Temporal lobe (tissue), 4 donors: ENCODE measurements at places on chromosomes 12 and 14. TPM values are rescaled to one million over a fixed set of nuclear protein-coding genes. Genes with fewer than 3 reads are reported as not detected.

The ARF3 gene
- total RNA-seq: 70.3 TPM

The TPH2 gene
- total RNA-seq: not detected

The FGF23 gene
- total RNA-seq: not detected

The SLC39A2 gene
- not detected for total RNA-seq

The COPZ1 gene
- total RNA-seq: 52.6 TPM

The LGR5 gene
- total RNA-seq: under 0.01 TPM

The OR6C68 gene
- total RNA-seq: not detected

The ITGA7 gene
- total RNA-seq: 9.1 TPM

The KRT86 gene
- under 0.01 TPM for total RNA-seq

The CLEC1A gene
- 0.98 TPM for total RNA-seq

The IFNG-AS1 gene
- total RNA-seq: not detected

The LRFN5 gene
- 56.8 TPM for total RNA-seq

The SERPINA5 gene
- total RNA-seq: not detected

The NOVA1 gene
- total RNA-seq: 47.9 TPM

The SNAPC1 gene
- total RNA-seq: 3.4 TPM

The PEX5 gene
- total RNA-seq: 58.3 TPM

The NEUROD4 gene
- 0.98 TPM for total RNA-seq

The IRAK3 gene
- total RNA-seq: 5.4 TPM

The CLEC4C gene
- total RNA-seq: not detected

The MARK3 gene
- total RNA-seq: 94.7 TPM

The DNAJC22 gene
- total RNA-seq: under 0.01 TPM

The SCNN1A gene
- not detected for total RNA-seq

The DNAH10 gene
- total RNA-seq: 23.8 TPM

The A2M gene
- 37.6 TPM for total RNA-seq

The OVCH1 gene
- total RNA-seq: 0.25 TPM

The KERA gene
- total RNA-seq: 1.2 TPM

The SPX gene
- total RNA-seq: 0.25 TPM

The P2RX7 gene
- 1.7 TPM for total RNA-seq

The PDE3A gene
- 5.7 TPM for total RNA-seq

The CCDC60 gene
- not detected for total RNA-seq

The STYK1 gene
- total RNA-seq: 3.9 TPM

The TMCC3 gene
- total RNA-seq: 11.8 TPM

The SYCP3 gene
- total RNA-seq: 0.49 TPM

The PAPLN gene
- total RNA-seq: 1.7 TPM

The FLRT2 gene
- 56.8 TPM for total RNA-seq

The C14orf39 gene
- under 0.01 TPM for total RNA-seq

The VRTN gene
- not detected for total RNA-seq

The CCDC38 gene
- not detected for total RNA-seq

The BTBD7 gene
- 32.5 TPM for total RNA-seq

The DDX55 gene
- total RNA-seq: 16.7 TPM

The SLCO1B3 gene
- not detected for total RNA-seq

The POC1B gene
- total RNA-seq: 38.8 TPM

The DIO3 gene
- 0.49 TPM for total RNA-seq

The CLEC2D gene
- 9.1 TPM for total RNA-seq

The RD3L gene
- total RNA-seq: not detected

The LHX5 gene
- under 0.01 TPM for total RNA-seq

The NEK9 gene
- 29.0 TPM for total RNA-seq

The INHBC gene
- not detected for total RNA-seq

The ARHGEF25 gene
- 23.1 TPM for total RNA-seq

The STAC3 gene
- total RNA-seq: 0.25 TPM

The IFNG gene
- total RNA-seq: not detected

The RPS6KA5 gene
- 10.3 TPM for total RNA-seq

The SLCO1B1 gene
- total RNA-seq: not detected

The LRTM2 gene
- total RNA-seq: 2.2 TPM

The RDH12 gene
- total RNA-seq: 0.25 TPM

The ZDHHC22 gene
- total RNA-seq: 9.8 TPM

The PAX9 gene
- total RNA-seq: not detected

The KLHL33 gene
- total RNA-seq: 0.25 TPM

The C3AR1 gene
- 0.49 TPM for total RNA-seq
